AG08396 (cell line): ENCODE measurements at places on chromosomes 5 and 9.
A peak's percentile ranks its signal among the peaks of the same experiment; 100 is the strongest.

- DNase-seq: no peak
These were observed 36.3 kb upstream of the FBXL17 start for GRCh38 chr5:108418197-108418596.

DNA sequence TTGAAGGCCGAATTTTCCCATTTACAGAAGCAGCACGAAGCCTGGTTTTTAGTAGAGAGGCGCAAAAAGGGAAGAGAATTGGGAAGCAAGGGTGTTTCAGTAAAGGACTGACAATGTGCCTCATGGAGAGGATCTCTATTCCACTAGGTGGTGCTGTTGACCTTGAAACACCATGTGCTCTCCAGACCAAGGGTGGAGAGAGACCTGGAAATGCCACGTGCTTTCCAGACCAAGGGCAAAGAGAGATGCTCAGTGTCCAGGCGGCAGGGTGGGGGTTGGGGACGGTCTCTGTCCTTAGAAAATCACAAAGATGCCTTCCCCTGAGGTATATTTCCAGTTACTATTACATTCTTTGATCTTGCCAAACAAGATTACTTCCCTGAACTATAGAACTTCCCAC lies 425.3 kb downstream of the CSNK1G3 start:
- peak; percentile 19 for DNase-seq

DNA sequence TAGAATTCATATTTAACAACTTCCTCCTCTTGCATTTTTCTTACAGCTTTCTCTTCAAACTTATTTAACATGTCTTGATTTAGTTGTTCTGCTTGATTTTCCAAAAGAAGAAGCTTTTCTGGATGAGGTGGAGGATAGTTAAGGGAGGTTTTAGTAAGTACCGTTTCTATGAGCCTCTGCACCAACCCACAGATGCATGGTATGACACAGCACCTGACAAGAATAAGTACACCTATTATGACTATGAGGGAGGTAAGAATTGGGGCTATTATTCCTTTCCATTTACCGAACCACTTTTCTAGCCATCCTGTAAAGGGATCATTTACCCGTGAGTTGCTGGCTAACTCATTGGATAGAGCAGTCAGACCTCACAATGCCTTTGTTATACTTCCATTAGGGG lies 2.5 kb upstream of the HMGCS1 start:
- no peak for DNase-seq

- no peak for DNase-seq
These were observed 13.0 kb upstream of the CAMSAP1 start for GRCh38 chr9:135920256-135920930.

GRCh38 chr5:170758481-170758880 lies 25.0 kb upstream of the GABRP start:
- no peak for DNase-seq

GRCh38 chr5:169744336-169744735 lies 107.3 kb downstream of the DOCK2 start:
- no peak for DNase-seq

DNA sequence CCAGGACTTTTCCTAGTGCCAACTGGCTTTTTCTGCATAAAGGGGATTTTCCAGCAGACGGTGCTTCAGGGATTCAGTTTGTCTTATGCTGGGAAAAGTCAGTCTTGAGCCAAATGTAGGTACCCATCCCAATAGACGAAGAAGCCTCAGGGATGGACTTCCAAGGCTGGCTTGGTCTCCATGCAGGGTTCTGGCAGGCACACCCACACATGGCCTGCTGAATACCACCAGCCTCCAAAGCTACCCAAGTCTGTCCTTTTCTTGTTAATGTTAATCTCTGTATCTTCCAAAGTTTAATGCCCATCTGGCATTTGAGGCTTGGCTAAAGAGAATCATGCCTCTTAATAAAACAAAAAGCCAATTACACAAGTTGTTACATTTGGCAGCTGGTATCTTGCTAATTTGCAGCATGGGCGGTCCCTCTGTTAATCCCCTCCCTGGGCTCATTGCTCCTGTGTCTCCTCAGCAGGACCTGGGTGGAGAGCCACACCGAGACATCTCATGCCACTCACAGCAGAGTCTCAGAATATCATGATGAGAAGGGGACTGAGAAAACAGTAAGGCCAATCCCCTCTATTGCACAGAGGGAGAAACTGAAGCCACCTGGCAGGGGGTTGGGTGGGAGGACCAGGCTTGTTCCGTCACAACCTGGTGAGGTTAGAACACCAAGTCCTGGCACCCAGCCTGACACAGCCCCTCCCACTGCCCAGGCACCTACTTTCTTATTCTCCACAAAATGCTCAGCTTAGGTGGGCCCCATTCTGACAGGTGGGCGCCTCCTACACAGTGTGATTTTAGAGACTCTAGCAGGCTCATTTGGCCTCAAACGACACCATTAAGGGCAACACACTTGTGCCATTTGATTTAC lies 243.2 kb downstream of the FSTL4 start:
- DNase-seq: no peak

DNA sequence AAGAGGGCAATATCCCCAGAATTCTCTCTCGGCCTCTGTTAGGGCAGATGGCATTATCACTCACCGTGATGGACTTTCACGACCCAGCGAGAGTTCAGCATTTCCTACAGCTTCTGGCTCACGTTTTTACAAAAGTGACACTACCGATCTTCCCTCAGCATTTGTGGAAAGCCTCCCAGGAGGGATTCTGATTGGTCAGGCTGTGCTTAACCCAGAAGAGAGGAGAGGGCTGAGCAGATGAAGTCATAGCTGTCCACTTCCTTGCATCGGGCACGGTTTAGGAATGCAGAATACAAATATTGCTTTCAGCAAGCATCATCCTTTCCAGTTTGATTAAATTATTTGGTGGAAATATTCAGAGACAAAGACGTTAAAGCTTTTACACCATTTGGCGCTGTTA lies 277.4 kb upstream of the MSX2 start:
- no peak for DNase-seq

DNA sequence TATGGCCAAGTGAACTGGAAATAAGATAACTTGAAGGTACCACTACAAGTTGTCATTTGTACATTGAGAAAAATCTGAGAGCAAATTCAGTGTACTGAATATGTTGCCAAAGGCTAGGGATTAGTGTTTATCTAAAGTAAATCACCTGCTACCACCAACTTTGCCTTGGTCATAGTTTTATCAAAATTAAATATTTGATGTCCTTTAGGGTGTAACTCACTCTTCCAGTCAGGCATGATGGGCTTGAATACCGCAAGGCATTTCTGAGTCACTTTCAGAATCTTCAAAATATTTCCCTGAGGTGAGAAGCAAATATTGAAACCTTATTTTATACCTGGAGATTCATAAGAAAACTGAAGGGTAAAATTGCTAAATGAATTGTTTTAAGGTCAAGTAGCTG lies 1338.6 kb upstream of the ACO1 start:
- no peak for DNase-seq

DNA sequence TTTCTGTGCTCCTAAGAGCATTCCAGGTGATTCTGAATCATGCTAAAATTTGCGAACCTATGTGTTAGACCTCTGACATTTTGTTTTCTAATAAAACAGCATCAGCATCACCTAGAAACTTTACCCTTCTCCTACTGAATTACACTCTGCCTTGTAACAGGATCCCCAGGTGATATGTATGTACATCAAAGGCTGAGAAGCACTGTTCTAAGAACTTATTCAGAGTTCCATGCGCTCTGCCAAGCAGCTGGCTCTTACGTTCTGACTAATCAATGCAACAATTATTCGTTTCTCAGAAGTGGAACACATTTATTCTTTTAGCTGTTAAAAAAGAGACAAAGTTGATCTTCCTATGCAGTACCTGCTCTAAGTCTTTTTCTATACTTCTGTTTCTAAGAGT lies 228.6 kb downstream of the SLF1 start:
- DNase-seq: no peak

- DNase-seq: no peak
These were observed 749 bp downstream of the SOWAHA start for GRCh38 chr5:132813599-132814502.

GRCh38 chr9:108755979-108756378 lies 99.8 kb downstream of the ACTL7B start:
- no peak for DNase-seq

- no peak for DNase-seq
These were observed 18.8 kb downstream of the BRD8 start for GRCh38 chr5:138159666-138160065.

- DNase-seq: no peak
These were observed 76.0 kb downstream of the VAV2 start for GRCh38 chr9:133916159-133916541.

DNA sequence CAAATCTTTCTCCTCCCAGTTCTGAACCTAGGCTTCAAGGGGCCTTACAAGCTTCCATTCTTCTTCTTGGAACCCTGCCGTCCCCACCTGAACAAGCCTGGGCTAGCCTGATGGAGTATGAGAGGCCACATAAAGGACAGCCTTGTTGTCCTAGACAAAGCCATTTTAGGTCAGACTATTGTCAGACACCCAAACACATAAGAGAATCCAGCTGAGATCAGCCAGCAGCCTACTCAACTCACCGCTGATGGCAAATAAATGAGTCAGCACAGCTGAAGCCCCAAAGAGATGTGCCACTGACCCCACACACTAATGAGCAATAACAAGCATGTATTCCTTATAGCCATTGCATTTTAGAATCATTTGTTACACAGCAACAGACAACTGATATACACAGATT lies 33.8 kb downstream of the SVEP1 start:
- no peak for DNase-seq

DNA sequence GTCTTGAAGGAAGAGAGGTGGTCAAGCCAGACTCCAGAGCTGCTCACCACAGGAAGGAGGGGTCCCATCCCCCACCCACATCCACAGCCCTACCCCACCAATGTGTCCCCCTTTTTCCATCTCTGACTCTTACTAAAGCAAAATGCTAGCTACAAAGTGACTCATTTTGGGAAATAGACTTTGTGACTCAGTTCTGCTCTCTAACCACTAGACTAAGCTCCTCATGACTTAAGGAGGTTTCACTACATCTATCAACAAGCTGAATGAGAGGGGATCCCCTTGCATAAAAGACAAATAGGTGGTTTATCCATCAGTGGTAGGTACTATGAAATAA lies 35.1 kb upstream of the ADRB2 start:
- peak; percentile 21 for DNase-seq

- no peak for DNase-seq
These were observed 5.7 kb downstream of the SPARC start for GRCh38 chr5:151680944-151681427.

DNA sequence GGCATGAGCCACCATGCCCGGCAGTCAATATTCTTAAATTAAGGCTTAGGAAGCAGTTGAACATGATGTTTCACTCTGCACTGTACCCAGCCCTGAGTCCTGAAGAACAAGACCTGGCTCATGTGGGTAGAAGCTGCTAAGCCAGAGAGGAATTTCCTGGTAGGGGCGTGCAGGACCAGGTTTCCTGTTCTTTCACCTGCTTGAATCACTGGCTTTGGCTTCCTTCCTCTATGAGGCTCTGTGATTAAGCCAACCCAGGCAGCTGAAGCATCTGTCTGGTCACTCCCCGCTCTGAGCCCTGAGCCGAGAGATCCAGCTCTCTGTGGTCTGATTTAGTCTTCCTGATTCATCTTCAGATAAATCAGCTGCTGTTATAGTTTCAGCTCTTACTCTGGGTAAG lies 29.1 kb downstream of the CFAP77 start:
- DNase-seq: no peak

GRCh38 chr9:92402360-92402759 lies 2.0 kb downstream of the OGN start:
- no peak for DNase-seq

GRCh38 chr9:34688329-34689115 lies 2.6 kb downstream of the CCL19 start:
- DNase-seq: no peak

GRCh38 chr5:113632996-113633395 lies 119.5 kb downstream of the YTHDC2 start:
- DNase-seq: no peak

DNA sequence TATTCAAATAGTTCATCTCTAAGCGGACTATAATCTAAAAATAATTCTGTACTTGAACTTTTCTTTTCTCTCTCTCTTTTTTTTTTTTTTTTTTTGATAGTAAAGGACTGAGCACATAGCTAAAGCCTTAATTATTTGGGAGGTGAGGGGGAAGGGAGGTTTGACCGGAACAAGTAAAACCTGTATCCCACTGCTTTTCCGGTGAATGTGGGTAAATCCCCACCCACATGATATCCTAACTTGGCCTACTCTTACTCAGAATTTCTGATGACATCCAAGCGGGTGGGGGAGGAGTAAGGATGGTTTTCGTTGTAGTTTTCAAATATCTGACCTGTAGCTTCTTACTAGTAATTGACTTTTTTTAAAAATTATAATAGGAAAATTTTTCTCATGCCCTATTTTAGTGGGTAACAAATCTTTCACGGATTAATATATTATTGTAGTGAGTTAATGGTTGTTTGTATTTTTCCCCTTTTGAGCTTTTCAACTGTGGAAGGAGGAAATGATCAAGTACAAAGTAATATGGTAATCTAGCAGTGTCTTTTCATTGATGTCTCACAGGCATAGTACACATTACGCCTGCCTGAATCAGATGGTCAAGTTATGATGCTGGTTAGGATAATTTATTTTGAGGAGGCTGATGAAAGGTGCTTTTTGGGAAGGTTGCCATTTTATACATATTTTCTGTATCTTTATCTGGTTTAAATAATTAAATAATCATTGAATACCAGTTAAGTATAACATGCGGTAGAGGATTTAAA lies 2.2 kb upstream of the ELL2 start:
- DNase-seq: no peak

- DNase-seq: no peak
These were observed 26.4 kb upstream of the ELL2 start for GRCh38 chr5:95988094-95988493.

- DNase-seq: no peak
These were observed 92.7 kb upstream of the TNC start for GRCh38 chr9:115210699-115211098.

DNA sequence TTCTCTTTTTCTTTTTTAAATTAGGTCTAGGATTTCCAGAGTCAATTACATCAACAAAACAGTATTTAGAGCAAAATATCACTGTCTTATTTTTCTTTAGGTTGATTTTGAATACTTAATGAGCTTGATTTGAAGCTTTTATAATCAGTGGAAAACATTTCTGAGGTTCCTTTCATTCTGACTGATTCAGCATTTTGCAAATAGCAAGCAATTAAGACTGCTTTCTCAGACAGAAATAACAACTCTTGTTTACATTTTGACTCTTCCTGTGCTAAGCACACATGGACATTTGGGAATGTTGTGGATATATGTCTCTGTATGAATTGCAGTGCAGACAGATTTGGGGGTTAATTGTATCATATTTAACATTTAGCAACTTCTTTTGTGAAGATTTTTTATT lies 22.2 kb upstream of the MCCC2 start:
- DNase-seq: no peak
